ENCODE measurements at places on chromosomes 3 and 15.

DNA sequence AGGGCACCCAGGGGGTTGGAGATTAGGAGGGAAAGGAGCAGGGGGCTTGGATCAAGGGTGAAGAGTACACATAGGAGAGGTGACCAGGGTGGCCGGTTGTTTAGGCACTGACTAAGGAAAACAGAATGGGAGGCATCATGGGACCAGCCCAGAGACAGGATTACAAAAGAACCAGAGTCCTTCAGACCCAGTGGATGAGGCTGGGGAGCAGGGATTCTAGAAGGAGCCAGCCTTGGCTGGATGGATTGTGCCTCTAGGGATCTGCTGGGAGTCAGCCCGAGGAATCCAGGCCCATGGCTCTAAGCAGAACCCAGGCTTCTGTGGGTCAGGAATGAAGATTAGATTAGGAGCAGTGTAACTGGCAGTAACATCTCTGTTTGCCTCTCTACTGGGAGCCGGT is 98.6 kb downstream of the ARNT2 start:
- no peak for DNase-seq

GRCh38 chr15:85318732-85319076 is 61.7 kb upstream of the AKAP13 start:
- DNase-seq = no peak

GRCh38 chr15:69094124-69094921 is 66.1 kb upstream of the GLCE start:
- DNase-seq = no peak

- DNase-seq = no peak
These were observed 51.3 kb downstream of the GPD1L start for GRCh38 chr3:32157600-32158264.

GRCh38 chr15:53834214-53834613 is 74.8 kb upstream of the WDR72 start:
- no peak for DNase-seq

- DNase-seq = no peak
These were observed 3.6 kb downstream of the ONECUT1 start for GRCh38 chr15:52786436-52787122.

GRCh38 chr15:74041311-74041756 is 41.0 kb downstream of the GOLGA6A start:
- no peak for DNase-seq

DNA sequence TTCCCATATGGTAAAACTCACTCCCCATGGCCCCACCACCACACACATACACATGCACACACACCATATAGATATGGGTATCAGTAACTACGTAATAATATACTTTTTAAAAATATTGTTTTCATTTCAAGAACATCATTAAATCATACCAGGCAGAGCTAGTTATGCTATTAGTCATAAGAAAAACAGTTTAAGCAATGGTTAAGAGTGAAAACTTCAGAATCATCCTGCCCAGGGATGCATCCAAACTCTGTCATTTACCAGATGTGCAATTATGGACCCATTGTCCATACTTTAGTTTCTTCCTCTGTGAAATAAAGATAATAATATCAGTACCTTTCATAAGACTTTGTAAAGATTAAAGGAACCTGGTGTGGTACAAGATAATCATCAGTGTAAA is 608.3 kb downstream of the RBMS3 start:
- DNase-seq = no peak

GRCh38 chr15:98369081-98369716 is 279.1 kb upstream of the IGF1R start:
- no peak for DNase-seq

DNA sequence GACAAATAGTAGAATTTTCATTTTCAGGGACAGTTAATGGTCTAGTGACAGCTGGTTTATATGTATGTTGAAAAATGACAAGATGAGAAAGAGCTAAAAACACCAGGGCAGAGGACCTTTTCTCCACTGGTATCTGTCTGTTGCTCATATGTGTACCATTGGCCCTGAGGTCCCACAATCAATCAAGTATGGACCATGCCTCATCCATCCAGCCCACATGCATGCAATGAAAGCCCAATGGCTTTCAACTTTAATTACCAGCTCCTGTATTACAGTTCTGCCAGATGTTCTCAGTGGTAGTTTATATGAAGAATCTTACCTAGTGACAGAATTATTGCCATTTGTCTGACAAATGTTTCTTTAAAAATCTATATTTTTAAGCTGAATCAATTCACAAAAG is 234.1 kb downstream of the ZMAT3 start:
- no peak for DNase-seq

- no peak for DNase-seq
These were observed 123.0 kb upstream of the EIF1B start for GRCh38 chr3:40186508-40186907.

DNA sequence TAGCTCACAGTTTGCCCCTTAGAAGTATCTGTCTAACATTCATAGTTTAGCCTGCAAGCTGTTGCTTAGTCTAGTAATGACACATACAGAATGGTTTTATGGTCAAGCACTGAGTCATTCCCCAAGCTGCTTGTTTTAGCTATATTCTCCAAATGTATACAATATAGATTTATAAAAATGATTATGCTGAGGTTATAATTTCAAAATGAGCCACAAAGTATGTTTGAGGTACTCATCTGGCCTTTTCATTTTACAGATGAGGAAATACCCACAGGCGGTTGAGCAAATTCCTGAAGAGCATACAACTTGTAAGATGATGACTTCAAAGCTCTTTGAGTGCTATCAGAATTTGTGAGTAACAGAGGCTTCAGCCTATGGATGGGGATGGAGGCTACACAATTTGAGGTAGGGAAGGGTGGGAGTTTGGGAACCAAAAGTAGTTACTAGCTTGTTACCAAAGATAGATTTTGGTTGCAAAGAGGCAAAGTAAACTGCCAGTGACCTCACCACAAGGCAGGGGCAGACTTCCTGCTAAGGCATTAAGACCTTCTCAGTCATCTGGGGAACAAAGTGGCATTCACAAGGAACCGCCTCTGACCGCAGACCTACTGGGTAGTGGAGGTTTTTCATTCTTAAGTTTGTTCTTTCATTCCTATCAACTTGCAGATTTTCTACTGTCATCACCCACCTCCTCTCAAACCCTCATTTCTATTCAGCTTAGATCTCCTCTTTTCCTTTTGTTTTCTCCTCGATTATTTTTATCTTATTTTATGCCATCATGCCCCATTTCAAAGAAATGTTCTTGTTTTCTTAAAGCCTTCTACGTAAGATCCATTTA is 257.2 kb upstream of the NECTIN3 start:
- no peak for DNase-seq

DNA sequence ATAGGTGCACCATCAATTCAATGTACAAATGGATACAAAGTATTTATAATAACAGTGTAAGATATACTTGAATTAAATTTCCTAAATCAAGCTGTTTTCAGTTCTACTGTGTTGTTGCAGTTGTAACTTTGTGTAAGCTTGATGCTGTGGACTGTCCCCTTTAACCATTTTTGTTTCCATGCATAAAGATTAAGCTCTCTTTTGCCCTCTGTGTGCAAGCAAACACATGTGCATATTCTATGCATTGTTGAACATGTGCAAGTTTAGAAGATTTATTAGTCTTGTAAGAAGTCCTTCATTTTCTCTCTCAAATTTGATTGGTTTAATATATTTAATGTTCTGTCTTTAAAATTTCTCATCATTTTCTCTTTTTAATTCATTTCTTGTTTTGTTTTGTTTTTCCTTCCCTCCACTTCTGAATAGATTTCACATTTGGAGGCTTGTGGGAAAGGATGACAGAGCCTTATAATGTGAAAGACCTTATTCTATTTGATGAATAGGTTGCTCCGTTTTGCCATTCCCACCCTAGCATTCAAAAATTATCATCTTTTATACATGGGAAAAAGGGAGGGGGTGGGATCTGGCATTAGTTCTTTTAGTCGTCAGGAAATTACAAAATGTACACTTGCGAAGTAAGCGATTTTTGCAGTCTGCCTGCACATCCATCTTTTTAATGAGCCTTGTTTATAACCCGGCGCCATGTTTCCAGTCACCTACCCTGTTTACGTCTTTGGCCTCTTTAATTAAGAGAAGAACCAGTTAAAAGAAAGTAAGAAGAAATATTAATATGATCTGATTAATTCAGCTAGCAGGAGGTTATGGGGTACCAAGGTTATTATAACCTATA is 961.5 kb upstream of the NR2F2 start:
- DNase-seq = no peak

- no peak for DNase-seq
These were observed 59.8 kb upstream of the INSYN1 start for GRCh38 chr15:73812806-73813465.

- DNase-seq = no peak
These were observed 156.7 kb downstream of the RAB11A start for GRCh38 chr15:66025972-66026371.

- no peak for DNase-seq
These were observed 52.9 kb downstream of the FGD5 start for GRCh38 chr3:14871456-14872200.

DNA sequence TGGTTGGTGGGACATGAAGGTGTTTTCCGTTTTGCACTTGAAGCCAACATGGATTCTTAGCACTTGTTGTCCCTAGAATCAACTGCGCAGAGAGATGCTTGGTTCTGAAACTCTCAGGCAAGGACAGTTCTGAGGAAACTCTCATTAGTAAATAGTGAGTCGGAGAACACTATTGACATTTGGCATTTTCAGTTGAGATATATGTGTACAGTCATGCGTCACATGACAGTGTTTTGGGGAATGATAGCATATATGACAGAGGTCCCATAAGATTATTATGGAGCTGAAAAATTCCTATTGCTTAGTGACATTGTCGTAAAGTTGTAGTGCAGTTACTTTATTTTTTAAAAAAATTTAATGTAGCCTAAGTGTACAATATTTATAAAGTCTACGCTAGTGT is 5.8 kb downstream of the APBA2 start:
- no peak for DNase-seq

GRCh38 chr3:9710174-9710739 is 6.6 kb downstream of the CPNE9 start:
- no peak for DNase-seq

- no peak for DNase-seq
These were observed 398.8 kb downstream of the MECOM start for GRCh38 chr3:169264711-169265110.

- DNase-seq = no peak
These were observed 16.9 kb downstream of the FAM98B start for GRCh38 chr15:38470816-38471215.

DNA sequence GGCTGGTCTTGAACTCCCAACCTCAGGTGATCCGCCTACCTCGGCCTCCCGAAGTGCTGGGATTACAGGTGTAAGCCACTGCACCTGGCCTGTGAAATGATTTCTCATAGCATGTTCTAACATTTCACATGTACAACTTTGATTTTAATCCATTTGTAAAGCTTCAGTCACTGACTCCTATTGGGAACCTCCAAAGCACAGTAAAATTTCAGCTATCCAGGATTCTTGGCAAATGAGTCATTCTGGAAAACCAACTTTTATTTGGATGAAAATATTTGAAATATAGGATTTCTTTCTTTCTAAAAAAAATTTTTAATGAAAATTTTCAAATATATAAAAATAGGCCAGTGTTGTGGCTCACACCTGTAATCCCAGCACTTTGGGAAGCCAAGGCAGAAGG is 2.7 kb upstream of the LMAN1L start:
- no peak for DNase-seq

GRCh38 chr3:156161172-156161571 is 40.8 kb downstream of the KCNAB1 start:
- no peak for DNase-seq

GRCh38 chr3:50862221-50862620 is 187.5 kb downstream of the DOCK3 start:
- DNase-seq = no peak

GRCh38 chr3:178359728-178360127 is 176.5 kb upstream of the KCNMB2 start:
- no peak for DNase-seq

GRCh38 chr3:53789459-53789858 is 56.8 kb downstream of the CHDH start:
- no peak for DNase-seq

DNA sequence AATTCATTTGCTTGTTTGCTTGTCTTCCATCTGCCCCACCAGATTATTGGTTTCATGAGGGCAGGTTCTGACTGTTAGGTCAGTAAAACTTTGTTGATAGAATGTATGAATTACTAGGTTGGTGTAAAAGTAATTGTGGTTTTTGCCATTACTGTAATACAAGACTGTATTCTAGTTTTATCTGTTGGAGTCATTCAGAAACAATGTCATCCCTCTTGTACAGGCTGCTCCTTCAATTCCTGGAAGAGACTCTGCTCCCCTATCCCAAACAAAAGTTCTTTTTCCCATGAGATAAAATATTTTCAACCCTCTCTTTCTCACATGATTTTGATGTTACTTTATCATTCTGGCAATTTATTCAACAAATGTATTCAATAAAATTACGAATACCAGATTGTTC is 115.0 kb downstream of the CHST2 start:
- DNase-seq = no peak

- peak; percentile 21 for DNase-seq
These were observed 513 bp downstream of the CLASP2 start for GRCh38 chr3:33717616-33717865.

- DNase-seq = no peak
These were observed 266.6 kb upstream of the SUCLG2 start for GRCh38 chr3:67920969-67921368.

DNA sequence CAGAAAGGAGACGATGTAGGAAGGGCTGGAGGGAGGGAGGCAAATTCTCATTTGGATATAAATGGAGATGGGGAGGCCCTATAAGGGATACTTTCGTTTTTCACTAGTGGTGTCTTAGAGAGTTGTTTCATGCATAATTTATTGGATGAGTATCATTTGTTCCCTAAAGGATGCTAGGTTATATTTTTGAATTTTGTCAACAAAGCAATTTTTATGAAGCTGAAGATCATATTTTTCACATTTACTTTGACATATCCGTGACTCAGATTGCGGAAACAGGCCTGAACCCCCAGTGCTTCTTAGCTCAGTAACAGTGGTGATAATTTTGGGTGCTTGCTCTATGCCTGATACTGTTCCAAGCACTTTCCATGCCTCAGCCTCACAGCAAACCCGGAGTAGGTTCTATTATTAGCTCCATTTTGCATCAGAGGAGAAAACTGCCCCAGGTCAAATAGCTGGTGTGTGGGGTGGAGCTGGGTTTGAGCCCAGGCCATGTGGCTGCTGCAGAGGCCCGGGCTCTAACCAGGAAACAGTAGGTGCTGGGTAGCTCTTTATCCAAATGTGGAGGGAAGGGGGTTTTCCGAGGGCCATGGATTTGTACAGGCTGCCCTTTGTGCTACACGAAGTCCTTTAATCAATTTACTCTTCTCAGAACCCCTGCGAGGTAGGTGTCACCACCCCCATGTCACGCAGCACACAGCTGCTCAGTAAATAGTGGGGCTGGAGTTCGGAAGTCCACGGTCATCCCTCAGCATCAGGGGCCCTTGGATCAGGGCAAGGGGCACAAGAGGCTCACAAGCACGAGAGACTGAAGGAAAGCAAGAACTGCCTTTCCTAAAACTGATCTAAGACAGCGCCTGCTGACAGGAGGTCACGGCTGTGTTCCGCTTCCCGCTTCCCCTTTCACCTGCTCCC is 99.1 kb downstream of the SLC49A4 start:
- no peak for DNase-seq

GRCh38 chr3:58665405-58665804 is 1.2 kb downstream of the FAM3D start:
- DNase-seq = no peak
